Activated CD4-positive, CD25-positive, alpha-beta regulatory T cell treated with anti-CD3 and anti-CD28 coated beads, Interleukin-2, amount 50 U/mL, for 72 hours (primary cell): ENCODE measurements at places on chromosomes 3 and 15.

GRCh38 chr3:168197162-168197561 lies 101.4 kb upstream of the GOLIM4 start:
- DNase-seq = no peak

DNA sequence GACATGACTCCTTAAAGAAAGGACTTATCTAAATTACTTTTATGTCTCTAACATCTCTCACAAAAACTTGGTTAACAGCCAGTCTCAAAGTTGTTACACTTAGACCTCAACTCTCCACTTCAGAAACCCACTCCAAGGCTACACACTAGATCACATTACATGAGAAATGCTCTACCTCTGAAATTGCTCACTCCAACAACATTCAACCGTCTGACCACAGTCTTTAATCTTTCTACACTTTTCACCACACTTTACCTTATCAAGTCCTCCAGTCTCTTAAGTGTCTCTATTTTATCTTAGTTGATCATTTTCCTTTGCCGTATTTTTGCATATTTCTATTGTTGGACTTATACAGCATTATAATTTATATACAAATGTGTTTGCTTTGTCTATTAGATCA lies 5.8 kb downstream of the SLC12A6 start:
- no peak for DNase-seq

- no peak for DNase-seq
Observed at GRCh38 chr3:112446343-112446742, 52.9 kb downstream of the BTLA start.

DNA sequence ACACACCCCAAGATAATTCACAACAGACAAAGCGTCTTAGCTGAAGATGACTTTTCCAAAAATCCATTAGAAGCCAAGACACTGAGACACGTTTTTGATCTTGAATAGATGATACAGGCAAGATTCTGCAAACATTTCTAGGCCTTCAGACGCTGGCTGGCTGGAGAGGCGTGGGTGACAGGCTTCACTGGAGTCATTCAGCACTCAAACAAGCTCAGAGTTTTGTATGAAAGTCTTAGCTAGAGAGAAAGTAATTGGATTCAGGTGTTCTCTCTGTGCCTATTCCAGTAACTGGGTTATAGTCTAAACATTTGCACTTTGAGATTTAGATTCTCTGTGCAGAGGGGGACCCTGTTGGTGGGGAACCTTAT lies 147.7 kb upstream of the BHLHE40 start:
- no peak for DNase-seq

DNA sequence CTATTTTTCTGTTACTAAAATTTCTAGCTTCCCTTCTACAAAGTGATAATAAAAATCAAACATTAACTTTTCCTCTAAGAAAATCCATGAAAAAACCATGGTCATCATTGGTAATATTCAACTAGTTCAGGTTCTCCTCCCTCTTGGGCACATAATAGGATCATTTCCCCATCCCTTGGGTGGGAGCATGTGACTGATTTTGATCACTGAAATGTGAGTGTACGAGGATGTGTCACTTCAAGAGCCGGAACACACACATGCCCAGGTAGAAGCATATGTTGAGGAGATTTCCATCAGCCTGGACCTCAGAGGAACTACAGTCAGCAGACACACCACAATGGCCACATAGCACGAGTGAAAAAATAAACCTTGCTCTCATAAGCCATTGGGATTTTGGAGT lies 36.1 kb downstream of the AP3S2 start:
- no peak for DNase-seq

DNA sequence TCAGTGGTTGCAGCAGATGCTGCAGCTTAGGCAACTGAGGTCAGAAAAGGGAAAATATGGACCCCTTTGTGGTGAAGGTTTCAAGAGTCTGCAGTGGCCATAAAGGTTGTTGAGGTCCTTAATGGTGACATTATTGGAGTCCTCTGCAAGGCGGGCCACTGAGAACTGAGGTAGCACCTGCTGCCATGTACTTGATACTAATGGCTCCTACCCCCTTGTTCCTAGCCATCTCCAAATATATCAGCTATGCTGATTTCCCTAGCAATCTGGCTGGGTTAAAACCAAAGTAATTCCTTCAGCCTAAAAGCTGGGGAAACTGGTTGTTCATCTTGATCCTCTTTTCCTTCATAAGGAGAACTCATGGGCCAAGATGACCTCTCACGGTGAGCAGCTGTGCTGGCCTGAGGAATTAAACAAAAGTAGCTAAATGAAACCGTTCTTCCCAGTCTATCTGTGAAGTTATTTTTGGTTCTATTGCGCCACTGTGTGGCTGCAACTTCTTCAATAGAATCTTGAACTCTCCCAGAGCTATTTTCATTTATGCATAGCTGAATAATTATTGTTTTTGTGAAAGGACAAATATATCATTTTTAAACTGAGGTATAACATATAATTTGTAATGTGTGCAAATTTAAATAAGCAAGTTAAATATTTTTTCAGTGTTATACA lies 76.1 kb upstream of the PLSCR4 start:
- DNase-seq = no peak

- DNase-seq = no peak
Observed at GRCh38 chr3:194237110-194237509, 101.2 kb downstream of the HES1 start.

DNA sequence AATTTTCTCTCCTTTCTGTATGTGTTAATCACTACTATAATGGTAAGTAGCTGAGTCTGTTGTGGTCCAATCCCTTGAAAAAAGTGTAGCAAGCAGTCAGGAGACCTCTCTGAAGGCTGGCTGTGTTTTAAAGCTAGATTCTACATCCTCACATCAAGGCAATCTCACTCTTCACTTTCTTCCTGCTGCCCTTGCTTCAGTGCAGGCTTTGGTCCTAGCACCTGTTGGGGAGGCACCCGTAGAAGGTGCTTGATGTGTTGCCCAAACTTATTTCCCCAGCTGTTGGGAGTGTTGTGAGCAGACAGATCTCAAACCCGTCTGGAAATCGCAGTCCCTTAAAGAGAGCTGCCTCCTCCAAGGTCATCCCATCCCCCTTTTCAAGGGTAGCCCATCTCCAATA lies 8.6 kb downstream of the FRMD4B start:
- no peak for DNase-seq

- no peak for DNase-seq
Observed at GRCh38 chr15:24901409-24901808, 53.4 kb upstream of the SNRPN start.

GRCh38 chr3:4674216-4674615 lies 181.1 kb downstream of the ITPR1 start:
- DNase-seq = no peak

GRCh38 chr3:184619787-184620430 lies 58.3 kb downstream of the EPHB3 start:
- no peak for DNase-seq

GRCh38 chr3:30186741-30187219 lies 419.6 kb upstream of the TGFBR2 start:
- DNase-seq = no peak

GRCh38 chr3:133374708-133375402 lies 25.0 kb upstream of the BFSP2 start:
- no peak for DNase-seq

DNA sequence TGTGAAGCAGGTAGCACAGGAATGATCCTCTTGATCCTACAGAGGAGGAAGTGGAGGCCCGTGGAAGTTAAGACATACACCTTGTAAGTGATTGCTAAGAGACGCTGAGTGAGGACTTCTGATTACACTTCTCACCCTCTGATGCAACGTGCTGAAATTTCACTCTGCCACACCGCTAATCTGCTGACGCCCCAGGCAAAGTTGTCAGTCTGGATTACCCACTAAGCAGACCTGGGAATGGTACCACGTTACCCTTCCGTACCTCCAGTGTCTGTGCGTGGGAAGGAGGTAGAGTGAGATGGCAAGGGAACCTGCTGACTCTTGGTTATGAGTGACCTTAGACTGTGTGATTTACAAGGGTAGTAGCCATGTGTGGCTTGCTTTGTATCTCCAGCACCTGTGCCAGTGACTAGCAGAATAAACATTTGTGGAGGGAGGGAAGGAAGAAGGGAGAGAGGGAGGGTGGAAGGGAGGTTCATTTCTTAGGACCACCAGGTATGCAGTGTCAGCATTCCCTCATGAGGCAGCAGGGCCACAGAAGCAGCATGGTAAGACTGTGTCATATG lies 115.0 kb downstream of the ALDH1A2 start:
- DNase-seq = no peak

GRCh38 chr3:119642746-119643473 lies 17.5 kb downstream of the POPDC2 start:
- no peak for DNase-seq

DNA sequence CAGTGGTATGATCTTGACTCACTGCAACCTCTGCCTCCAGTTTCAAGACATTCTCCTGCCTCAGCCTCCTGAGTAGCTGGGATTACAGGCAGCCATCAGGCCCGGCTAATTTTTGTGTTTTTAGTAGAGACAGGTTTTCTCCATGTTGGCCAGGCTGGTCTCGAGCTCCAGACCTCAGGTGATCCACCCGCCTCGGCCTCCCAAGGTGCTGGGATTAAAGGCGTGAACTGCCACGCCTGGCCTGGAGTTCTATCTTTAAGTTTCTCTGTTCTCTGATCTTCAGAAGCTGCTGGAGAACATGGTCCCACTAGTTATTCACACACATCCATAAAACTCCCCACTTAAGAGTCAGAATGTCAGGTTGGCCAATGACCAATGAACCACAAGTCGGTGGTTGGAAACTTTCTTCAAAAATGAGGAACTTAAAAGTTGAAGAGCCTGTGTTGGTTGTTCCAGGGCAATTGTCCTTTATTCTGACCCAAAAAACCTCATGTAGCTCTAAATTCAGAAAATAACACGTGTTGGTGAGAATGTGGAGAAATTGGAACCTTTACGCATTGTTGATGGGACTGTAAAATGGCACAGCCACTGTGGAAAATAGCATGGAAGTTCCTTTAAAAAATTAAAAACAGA lies 55.9 kb upstream of the PIK3CB start:
- DNase-seq = no peak

- no peak for DNase-seq
Observed at GRCh38 chr3:8713901-8714759, 19.5 kb upstream of the CAV3 start.

- no peak for DNase-seq
Observed at GRCh38 chr3:52420388-52420787, 24.5 kb downstream of the SEMA3G start.

DNA sequence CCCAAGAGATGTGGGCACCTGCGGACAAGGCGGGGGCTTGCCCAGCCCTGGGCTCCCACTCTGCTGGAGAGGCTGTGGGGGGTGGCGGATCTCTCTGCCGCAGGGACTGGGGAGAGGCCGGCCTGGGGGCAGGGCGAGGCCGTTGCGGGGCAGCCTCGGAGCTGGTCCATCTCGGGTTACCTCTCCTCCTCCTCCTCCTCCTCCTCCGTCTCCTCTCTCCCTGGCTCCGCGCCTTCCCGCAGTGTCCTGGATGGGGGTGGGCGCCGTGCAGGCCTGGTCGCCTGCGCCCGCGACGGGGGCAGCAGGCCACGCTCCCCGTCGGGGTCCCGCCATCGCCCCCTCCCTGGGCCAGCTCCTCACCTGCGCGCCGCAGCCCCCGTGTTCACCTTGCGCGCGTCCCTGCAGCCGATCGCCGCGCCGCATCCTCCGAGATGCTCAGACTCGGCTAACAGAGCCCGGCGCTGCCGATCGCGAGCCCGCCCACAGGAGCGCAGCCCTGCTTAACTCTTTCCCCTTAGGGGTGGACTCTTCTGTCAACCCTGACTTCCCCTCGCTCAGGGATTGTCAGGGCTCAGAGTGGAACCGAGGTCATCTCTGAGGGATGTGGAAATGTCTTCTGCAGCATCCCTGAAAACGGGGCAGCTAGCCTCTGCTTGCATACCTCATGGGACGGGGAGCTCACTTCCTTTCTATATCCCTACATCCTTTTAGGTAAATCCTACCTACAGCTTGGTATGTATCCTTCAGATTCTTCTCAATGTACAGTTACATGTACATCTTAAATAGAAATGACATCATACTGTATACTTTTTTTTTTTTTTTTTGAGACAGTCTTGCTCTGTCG lies at the start of gene PRRT3:
Gene PRRT3 (minus strand): TSS at position 447 of the 844 bp plus-strand sequence. CDS start 2,293 bp downstream, outside the sequence.
- peak; percentile 58 for DNase-seq

GRCh38 chr3:11558411-11558903 lies 85.3 kb downstream of the VGLL4 start:
- no peak for DNase-seq

- DNase-seq = no peak
Observed at GRCh38 chr15:100252779-100253417, 88.9 kb downstream of the ADAMTS17 start.

DNA sequence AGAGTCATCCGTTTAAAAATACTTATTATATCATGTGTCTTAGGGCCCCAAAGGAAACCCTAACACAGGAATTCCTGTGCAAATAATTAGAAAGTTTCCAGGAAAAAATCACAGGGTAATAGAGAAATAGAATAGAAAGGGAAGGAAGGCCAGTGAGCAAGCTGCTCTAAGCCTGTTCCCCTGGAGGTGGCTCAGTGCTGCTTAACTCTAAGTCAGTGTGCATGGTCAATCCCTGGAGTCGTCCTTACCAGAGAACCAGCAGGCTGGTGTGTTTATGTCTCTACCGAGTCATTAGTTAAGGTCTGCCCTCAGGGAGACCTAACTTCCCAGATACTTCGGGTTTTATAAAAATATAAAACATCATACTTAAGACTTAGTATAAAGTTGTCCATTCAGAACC lies 21.0 kb upstream of the MCF2L2 start:
- no peak for DNase-seq

DNA sequence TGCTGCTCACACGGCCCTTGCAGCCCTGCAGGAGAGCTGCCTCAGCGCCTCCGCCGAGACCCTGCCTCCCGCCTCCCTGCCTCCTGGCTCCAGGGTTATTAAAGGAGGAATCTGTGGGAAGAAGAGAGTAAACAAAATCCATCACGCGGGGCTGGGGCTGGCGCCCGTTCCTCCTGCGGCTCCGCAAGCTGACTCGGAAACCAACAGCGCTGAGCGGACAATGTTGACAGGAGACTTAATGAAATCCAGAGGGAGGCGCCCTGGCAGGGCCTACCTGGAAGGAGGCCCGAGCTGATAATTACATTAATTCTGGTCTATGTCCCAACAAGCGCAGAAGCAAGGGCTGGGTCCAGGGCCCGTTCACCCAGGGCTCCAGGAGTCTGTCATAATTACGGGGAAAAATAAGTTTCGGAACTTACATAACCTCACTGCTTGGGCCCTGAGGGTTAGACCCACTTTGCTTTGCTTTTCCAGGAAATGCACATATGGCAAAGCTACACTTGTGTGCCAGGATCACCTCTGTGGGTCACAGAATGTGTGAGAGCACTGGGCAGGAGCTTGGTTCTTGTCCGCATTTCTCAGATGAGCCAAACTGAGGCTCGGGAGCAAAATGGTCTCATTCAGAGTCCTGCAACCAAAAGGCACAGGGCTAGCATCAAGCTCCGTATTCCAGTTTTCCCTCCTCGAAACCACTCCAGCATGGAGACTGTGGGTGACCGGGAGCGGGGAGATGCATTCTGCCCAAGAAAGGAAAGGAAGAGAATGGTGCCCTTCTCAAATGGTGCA lies 43.8 kb upstream of the SLC6A6 start:
- no peak for DNase-seq

DNA sequence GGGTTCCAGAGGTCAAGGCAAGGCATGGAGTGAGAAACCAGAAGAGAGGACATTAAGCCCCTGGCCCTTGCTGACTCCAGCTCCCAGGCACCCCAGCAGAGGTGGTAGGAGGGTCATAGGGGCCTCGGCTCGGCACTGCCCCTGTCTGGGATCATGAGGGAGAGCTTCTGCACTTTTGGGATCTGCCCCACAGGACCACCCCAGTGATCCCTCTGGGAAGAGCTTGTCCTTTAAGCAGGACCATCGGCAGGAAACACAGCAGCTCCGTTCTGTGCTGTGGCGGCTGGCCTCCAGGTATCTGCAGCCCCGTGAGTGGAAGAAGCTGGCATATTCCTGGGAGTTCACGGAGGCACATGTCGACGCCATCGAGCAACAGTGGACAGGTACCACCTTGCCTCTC lies 35.5 kb downstream of the ANKDD1A start:
- no peak for DNase-seq

GRCh38 chr3:138625707-138626365 lies 17.3 kb downstream of the FAIM start:
- no peak for DNase-seq
